ENCODE measurements at places on chromosomes 13 and 19.

GRCh38 chr13:27203186-27203585 lies 31.6 kb upstream of the USP12 start:
- DNase-seq, result no peak

GRCh38 chr19:17220207-17220758 lies 5.1 kb downstream of the USE1 start:
- peak; percentile 21 for DNase-seq

DNA sequence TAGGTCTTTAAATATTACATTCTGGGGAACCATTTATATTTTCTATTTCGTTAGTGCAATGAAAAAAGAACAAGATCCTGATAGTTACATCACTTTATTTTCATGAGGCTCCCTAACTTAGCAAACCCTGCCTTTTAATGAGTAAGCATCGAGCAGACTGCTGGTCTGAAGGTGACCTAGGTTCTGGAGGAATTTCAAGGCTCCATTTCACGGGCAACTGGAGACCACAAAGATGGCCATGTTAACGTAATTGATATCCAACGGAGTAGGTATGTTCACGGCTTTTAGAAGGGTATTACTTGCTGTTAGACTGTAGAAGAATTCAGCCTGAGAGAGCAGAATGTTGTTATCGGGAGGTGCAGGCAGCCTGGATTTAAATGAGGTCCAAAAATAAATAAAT lies 1597.6 kb downstream of the EFNB2 start:
- no peak for DNase-seq

DNA sequence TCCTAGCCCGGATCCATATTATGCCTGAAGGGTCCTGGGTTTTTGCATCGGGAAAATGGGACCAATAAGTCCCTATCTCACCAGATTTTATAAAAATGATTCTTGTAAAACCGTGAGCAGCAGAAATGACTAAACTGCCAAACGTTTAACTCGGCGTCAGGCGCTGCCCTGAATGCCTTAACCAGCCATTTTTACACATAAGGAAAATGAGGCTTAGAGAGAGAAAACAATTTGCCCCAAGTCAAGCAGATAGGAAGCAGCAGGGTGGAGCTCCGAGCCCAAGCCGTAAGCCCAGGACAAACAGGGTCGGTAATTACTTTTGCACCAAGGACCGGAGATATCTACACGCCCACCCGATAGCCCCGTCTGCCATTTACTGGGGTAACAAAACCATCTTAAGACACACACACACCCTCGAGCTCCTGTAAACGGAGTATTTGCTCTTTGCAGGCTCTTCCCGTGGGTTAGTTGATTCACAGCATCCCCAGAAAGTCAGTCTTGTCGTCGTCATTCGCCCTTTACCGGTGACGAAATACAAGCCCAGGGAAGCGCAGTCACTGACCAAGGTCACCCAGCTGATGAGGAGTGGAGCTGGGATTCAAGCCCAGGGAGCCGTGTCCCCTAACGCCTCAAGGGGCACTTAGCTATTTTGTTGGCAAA lies 16.0 kb upstream of the MRI1 start:
- peak; percentile 35 for DNase-seq

DNA sequence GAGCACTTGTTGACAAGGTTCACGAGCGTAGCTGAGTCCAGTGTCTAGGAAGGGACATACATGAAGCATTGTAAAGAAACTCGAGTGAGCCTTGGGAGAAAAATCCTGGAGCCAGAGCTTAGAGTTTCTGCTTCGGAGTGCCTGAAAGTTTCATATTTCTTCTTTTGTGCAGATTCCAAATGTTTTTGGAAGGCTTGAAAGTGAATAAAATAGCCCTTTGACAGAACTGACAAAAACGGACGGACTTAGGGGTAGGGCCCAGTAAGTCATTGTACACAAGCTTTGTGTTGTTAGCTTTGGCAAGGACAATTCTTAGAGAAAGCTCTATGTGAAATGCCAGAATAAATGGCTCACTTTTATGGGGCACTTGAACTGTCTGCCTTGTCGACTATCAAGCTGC lies 2.8 kb downstream of the RNF113B start:
- DNase-seq, result no peak
